GM23248 (cell line): ENCODE measurements at places on chromosomes 2 and 18. TPM values are rescaled to one million over a fixed set of nuclear protein-coding genes. Genes with fewer than 3 reads are reported as not detected.

The IL1RL2 gene
- total RNA-seq: 2.3 and 2.9 TPM in 2 replicates

DNA sequence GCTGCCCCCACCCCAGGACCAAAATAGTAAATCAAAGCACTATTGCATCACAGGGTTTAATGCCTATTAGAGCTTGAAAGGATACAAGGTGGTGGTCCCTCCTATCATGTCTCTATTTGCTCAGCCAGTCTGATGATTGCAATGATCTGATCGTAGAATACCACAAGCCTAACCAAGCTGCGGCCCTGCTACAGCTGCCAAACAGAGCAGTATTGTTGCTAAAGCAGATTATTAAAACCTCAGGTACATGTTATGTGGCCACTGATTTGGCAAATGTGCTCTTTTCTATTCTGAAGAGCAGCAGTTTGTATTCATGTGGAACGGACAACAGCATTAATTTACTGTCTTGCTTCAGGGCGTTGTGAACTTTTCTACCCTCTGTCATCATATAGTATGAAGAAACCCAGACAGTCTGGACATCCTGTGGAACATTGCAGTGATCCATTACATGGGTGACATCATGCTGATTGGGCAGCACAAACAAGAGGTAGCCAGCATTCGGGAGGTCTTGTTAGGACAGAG, 8.4 kb upstream of the VAPA start:
- DNase-seq: peak; percentile 60

DNA sequence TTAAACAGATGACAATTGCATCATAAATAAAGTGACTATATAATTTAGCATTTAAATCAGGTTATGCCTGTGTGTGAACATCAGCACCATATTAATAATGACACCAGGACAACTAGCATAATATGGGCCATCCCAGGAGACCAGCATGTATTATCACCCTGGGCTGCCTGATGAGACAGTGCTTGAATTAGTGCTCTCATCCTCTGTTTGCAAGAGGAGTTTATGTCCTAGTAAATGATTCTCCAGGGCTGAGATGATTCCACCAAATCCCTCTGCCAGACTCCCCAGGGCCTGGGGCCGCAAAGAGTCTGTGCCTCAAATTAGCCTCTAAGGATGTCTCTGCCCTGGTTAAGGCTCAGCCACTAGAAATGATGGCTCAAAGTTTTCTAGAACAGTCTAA, 97.7 kb downstream of the SGPP2 start:
- DNase-seq: no peak

DNA sequence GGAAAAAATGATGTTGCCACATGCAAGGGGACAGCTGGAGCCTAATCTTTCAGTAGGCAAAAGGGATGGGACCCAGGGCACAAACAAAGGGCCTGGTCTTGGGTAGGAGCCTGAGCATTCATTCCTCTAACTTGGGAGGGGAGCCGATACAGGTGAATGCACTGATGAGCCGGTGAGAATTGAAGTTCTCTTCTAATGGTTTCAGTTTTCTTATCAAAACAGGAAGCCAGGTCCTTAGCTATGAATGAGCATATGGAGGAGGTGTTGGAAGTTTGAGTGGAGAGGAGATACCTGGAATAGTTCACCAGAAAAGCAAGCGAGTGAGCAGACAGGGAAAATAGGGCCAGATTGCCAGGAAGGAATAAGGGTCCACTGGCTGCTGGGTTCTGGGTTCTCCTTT, 10.1 kb downstream of the DPP4 start:
- no peak for DNase-seq
